CD4-positive, alpha-beta memory T cell (primary cell): ENCODE measurements at places on chromosomes 2 and 18.

GRCh38 chr2:62409442-62409841 lies 96.6 kb downstream of the TMEM17 start:
- DNase-seq, result no peak

- no peak for DNase-seq
These were observed 22.9 kb downstream of the NFATC1 start for GRCh38 chr18:79418642-79419041.

DNA sequence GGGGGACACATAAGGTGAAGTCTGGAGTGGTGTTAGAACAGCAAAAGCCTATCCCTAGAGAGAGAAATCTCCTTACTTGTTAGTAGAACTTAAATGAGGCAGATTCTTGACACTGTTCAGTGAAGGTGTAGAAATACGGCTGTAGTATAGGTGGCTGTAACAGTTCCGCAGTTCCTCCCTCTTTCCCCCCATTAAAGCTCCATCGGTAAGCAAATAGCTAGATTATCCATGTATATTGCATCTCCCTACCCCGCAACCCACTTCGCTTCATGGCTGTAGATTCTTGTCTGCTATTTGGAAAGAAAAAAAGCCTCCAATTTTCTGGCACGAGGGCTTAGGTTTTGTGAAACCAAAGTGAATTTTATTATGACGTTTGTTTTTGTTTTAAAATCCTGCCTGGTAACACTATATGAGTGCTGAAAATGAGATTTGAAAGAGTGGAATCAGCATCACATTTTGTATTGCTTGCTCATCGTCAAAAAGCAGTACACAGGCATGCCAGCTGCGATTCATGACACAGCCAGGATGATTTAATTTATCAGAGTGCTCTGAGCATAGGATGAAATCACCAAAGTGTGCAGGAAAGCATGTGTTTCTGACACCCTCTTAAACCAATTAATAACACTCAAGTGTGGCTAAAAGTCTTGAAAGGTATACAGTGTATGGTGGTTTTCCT lies 1.4 kb downstream of the FAM171B start:
- no peak for DNase-seq

DNA sequence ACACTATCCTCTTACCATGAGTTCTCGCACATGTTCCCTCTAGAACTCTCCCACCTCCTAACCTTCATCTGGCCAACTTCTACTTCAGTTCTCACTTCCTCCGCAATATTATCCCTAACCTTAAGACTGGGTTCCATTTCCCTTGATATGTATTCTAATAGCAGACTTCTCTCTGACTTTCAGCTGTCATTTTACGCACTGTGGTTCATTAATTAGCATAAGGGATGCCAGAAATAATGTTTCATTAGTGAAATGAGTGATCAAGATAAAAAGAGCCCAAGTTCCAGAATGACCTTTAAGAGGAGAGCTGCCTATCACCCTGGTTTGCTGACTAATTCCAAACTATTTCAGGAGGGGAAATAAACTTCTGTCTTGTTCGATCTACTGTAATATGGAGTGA lies 108.6 kb upstream of the CCDC150 start:
- DNase-seq, result no peak

DNA sequence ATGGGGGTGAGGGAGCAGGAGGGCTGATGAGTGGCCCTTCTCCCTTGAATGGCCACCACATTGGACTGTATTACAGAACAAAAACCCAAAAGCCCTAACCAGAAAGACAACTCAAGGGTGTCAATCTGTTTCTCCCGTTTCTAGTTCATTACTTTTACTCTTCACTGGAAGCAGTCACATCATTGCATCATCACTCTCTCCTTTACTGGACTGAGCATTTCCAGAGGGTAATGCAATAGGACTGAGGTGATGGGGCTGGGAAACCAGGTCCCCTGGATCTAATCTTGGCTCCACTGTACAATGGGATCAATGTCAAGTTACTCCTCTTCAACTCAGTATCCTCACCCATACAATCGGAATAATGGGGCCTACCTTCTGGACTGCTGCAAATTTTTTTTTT lies 56.1 kb downstream of the BCL2 start:
- DNase-seq, result no peak

DNA sequence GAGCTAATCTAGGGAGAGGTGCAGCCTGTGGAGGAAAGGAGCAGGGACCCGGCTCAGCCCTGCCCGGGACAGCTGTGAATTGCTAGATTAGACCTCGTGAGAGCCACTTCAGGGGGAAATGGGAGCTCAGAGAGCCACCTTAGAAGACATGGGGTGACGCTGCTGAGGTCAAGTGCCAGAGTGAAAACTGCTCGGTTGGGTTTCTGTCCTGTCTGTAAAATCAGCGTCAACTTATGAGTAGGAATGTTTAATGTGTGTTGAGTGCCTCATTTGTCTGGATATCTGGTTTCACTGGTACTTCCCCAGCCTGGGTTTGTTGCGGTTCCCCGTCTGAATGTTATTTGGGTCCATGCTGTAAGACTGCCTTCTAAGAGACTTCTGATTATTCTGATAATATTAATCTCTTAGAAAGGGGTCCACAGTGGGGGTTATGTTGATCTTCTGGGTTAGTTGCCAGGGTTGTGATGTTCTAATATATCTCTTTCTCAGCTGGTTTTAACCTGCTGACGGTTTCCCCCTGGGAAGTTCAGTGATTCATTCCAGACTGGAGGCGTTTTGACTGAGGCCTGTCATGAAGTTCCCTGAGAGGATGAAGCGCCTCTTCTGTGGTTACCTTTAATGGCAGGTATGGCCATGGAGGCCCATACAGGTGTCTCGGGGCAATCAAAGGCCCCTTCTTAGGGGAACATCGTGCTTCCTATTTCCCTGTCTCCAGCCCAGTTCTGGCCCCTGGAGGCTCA lies 175.9 kb downstream of the SH3RF3 start:
- no peak for DNase-seq

- DNase-seq, result no peak
These were observed 65.5 kb downstream of the ZNF516 start for GRCh38 chr18:76429262-76430126.

- DNase-seq, result no peak
These were observed 18.6 kb downstream of the COLEC11 start for GRCh38 chr2:3613524-3613905.

DNA sequence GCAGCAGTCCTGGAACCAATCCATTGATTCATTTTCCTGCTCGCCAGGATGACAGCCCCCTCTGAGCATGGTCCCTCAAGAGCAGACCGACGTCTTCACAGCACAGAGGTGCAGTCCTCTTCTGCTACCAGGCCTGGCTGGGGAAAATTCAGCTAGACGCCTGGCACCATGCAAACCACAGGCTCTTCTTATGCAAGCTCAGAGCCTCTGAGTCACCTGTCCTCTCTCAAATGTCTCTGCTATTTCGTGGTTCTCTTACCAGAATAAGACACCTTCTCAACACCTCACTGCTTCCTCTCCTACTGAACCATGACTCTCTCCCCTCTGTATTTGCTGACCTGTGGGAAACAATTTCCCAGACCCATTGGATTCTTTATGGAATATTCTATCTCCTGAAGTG lies 79.8 kb upstream of the CYRIA start:
- no peak for DNase-seq

DNA sequence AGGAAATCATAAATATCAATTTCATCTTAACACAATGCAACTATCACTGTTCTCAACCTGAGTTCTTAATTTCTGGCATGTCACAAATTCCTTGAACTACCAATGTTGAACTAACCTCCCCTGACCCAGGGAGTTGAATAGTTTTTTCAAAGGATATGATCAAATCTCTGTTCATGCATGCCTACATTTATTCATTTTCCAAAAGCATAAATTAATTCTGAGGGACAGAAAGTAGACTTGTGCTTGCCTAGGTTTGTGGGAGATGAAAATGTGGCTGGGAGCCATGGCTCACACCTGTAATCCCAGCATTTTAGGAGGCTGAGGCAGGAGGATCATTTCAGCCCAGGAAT lies 175.7 kb downstream of the TGIF1 start:
- no peak for DNase-seq

GRCh38 chr2:23066686-23067085 lies 318.3 kb upstream of the KLHL29 start:
- no peak for DNase-seq

- DNase-seq, result no peak
These were observed 19.2 kb downstream of the MIB1 start for GRCh38 chr18:21759836-21760235.

- no peak for DNase-seq
These were observed 72.2 kb upstream of the MEIS1 start for GRCh38 chr2:66362701-66363100.

GRCh38 chr2:86011449-86011941 lies 94.2 kb downstream of the POLR1A start:
- no peak for DNase-seq

DNA sequence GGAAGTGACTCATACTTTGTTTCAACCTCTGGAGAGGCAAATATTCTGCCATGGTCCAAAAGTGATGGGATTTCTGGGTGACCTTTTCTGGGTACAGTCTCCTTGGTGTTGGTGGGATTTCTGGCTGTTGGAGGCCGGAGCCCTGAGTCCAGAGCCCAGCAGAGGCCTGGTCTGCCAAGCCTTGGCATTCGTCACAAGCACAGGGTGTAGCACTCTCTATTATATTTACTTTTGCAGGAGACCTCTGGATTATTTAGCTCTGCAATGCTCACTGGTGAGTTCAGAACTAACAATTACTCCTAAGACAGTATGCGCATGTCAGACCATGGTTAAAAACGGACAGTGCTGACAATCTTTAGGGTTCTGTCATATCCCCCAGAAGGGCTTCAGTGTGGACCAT lies 201.6 kb upstream of the TWIST2 start:
- no peak for DNase-seq

GRCh38 chr2:228767196-228767595 lies 503.9 kb downstream of the PID1 start:
- no peak for DNase-seq

GRCh38 chr2:231347081-231347480 lies 48.4 kb upstream of the B3GNT7 start:
- no peak for DNase-seq

GRCh38 chr18:49846361-49846662 lies 33.0 kb upstream of the ACAA2 start:
- DNase-seq, result no peak

GRCh38 chr2:217513258-217513657 lies 489.5 kb downstream of the TNS1 start:
- no peak for DNase-seq

GRCh38 chr2:12716282-12717190 lies at the start of gene TRIB2:
TRIB2 (plus strand) TSS chr2:12716936; CDS start chr2:12718308, 1,372 bp downstream.
- DNase-seq, result peak; percentile 89

DNA sequence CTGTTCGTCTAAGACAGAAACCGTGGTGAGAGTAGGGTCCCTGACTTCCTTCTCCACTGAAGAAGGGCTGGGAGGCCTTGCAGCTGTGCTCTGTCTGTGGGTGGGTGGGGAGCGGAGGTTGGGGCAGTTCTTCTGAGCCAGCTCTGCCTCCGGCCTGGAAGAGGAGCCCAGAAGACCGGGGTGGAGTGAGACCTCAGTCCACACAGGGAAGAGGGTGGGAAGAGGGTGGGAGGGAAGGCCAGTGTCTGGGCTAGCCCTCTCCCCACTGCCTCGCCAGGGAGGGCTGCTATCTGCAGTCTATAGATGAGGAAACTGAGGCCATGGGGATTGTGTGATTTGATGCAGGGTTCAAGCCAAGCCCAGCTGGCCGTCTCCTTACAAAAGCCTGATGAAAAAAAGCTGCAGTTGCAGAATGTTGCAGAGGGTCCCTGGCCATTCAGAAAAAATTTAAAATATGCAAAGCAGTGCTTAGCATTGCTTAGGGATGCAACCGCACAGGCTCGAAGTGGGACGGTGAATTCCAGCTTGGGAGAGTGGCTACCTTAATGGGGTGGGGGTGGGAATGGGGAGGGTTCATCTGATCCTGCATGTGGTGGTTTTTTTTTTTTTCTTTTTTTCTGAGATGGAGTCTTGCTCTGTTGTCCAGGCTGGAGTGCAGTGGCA lies 181.6 kb upstream of the HS6ST1 start:
- DNase-seq, result no peak

DNA sequence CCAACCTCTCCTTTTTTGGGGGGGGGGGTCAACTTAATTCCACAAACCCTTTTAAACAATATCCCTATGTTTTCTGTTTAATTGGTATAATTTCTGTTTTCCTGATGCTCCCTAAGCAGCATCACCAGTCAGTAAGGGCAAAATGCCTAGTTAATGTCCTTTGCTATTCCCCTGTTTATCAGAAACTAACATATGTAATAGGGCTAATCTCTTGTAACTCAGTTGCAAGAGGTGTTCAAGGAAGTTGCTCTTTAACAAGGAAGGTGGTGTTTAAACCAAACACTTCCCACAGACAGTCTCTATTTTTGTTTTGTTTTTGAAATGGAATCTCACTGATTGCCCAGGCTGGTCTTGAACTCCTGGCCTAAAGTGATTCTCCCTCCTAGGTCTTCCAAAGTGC lies 6.5 kb upstream of the COQ10B start:
- no peak for DNase-seq

DNA sequence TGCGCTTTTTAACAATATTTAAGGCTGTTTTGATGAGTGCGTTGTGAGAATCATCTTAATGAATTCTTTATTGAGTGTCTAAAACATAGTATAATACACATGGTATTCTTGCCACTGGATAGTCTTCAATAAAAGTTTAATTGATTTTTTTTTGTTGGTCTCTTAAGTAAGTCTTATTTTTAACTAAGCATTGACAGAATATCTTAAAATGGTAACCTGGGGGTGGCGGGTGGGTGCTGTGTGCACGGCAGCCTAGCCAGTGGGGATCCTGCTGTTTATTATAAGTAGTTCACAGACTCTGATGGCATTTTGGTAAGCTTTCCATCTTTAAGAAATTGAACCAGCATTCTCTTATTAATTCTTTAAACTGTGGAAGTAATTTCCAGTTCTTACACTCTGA lies 6.0 kb downstream of the SOX11 start:
- DNase-seq, result no peak

DNA sequence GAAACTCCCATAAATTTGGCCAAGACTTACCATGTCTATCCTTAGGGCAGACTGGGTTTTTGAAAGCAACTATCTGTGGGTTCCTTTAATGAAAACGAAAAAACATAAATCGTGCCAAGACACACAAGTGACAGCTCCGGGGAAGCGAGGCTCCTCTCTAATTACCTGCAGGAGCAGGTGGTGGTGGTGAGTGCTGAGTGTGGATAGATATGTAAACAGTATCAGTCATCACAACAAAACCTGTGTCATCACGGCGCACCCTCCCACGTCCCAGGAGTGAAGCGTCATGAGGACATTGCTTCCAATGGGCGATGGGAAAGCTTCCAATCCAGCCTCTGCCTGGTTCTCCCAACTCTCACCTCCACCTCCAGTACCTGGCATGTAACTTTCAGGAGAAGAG lies 31.3 kb downstream of the ACKR3 start:
- DNase-seq, result no peak

DNA sequence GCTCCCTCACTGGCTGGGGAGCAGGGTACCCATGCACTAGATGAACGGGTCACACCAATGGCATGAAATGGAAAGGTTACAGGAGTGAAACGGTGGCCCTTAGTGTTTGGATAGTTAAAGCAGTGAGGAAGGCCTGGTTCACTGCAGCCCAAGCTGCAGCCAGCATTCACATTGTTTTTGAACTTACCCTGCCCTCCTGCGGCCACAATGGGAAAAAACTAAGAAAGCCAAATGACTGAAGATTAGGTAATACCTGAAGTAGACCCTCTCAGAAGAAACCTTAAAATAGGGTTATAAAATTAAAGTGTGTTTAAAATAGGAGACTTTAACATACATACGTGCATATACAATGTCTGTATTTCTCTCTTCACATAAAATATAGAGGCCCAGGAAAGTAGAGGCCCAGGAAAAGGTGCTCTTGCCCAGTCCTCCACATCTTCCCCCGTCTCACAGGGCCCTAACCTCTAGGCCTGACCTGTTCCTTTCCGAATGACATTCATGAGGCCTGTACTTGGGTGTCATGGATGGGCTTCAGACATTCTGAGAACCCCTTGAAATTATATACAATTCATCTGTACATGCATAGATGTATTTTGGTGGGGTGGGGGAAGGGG lies 33.3 kb downstream of the DOK1 start:
- peak; percentile 67 for DNase-seq

GRCh38 chr2:227703961-227704360 lies 13.9 kb downstream of the SLC19A3 start:
- DNase-seq, result no peak
